ENCODE measurements at places on chromosomes 13 and 19.

- DNase-seq: no peak
These were observed 1.2 kb downstream of the C5AR1 start for GRCh38 chr19:47310819-47311218.

- peak; percentile 77 for DNase-seq
These were observed 87.2 kb downstream of the SLC7A1 start for GRCh38 chr13:29508130-29508875.

- DNase-seq: peak; percentile 28
These were observed 287.1 kb downstream of the ITGBL1 start for GRCh38 chr13:101739382-101740178.

GRCh38 chr19:5993648-5994358 is 15.9 kb upstream of the RANBP3 start:
- DNase-seq: no peak

- DNase-seq: no peak
These were observed 2.9 kb downstream of the KASH5 start for GRCh38 chr19:49390929-49391359.

DNA sequence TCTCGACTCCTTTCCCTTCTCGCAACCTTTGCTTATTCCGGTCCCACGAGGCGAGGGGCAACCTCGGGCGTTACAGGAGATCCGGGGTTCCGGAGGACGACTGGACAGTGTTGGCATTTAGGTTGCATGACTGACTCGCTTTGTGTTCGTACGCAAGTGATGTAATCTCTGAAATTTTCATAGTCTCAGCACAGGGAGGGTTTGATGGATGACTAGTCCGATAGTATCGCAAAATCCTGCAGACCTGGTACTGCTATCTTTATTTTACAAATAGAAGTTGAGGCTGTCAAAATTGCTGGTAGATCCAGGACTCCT is 342 bp downstream of the DDX49 start:
- DNase-seq: no peak

DNA sequence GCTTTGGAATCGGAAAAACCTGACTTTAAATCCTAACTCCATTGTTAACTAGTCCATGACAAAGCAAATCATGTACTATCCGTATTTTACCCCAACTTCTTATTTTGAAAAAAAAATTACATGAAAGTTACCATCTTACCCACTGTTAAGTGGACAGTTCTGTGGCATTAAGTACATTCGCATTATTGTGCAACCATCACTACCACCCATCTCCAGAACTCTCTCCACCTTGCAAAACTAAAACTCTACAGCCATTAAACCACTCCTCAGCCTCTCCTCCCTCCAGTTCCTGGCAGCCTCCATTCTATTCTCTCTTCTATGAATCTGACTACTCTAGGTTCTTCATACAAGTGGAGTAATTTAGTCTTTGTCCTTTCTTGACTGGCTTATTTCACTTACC is 176.5 kb downstream of the USP12 start:
- DNase-seq: no peak

GRCh38 chr19:46487802-46488445 is 7.7 kb downstream of the PNMA8B start:
- DNase-seq: peak; percentile 69

- no peak for DNase-seq
These were observed 19.9 kb downstream of the ZFP30 start for GRCh38 chr19:37635076-37636056.

DNA sequence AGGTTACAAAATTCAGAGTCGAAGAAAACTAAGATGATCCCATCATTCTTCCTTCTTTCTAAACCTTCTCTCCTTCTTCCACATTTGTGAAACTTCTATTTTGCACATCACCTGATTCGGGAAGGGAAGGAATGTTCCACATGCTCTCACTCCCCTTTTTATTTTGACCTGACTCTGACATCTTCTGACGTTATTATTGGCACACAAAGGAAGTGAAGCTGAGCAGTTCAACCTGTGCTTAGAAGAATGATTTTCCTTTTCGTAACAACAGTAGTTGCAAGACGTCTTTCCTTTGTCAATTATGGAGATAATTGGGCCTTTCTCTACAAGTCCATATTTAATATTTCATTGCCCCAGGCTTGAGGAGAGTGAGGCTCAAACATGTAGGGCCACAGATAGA is 18.0 kb downstream of the FAM124A start:
- no peak for DNase-seq

GRCh38 chr13:58655086-58655485 is 1023.5 kb downstream of the PCDH17 start:
- DNase-seq: no peak

GRCh38 chr19:20209051-20209450 is 42.0 kb downstream of the ZNF486 start:
- DNase-seq: no peak

- no peak for DNase-seq
These were observed at the start of gene C5AR2 for GRCh38 chr19:47331931-47332547. TSS of gene C5AR2 (plus strand) at chr19:47332175. CDS start at chr19:47340800, 8,625 bp downstream.

- peak; percentile 3 for DNase-seq
These were observed at the start of gene ERICH6B for GRCh38 chr13:45615501-45616101. TSS of gene ERICH6B (minus strand) at chr13:45615739. CDS start at chr13:45597005, 18,734 bp downstream.

DNA sequence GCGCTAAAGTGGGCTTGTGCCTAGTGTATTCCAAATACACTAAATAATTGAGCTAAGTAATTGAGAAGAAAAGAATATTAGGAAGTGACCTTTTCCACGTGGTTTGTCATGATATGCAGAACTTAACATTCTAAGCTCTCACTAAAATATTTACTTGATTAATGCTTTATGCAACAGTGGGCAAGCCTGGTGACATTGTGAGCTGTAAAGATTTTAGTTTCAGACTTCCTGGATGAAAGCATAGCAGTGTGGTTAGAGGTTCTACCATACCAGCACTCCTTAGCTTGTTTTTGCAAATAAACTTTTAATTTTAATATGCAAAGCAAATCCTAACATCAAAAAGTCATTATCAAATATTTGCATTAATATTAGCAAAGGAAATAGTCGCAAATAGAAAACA is 1065.1 kb upstream of the SPRY2 start:
- DNase-seq: no peak

GRCh38 chr19:35767288-35768081 is 7.9 kb upstream of the ARHGAP33 start:
- no peak for DNase-seq

DNA sequence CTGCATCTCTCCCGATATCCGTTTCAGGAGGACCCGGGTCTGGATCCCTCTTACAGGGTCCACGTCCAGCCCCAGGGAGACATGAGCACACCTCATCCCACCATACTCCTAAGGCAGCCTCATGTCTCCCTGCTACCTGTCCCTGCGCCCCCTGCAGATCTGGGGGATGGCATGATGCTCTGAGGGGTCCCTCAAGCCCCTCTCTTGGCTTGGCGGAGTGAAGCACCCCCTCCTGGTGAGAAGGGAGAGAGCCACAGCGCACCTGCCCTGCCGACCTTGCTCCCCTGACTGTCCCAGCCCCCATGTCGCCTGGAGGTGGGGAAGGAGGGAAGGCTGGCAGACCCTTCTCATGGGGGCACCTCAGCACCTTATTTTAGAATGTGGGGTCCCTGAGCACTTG is 21.5 kb upstream of the ARHGEF7 start:
- DNase-seq: no peak

- DNase-seq: no peak
These were observed 36.4 kb downstream of the RASA3 start for GRCh38 chr13:114096031-114096485.

DNA sequence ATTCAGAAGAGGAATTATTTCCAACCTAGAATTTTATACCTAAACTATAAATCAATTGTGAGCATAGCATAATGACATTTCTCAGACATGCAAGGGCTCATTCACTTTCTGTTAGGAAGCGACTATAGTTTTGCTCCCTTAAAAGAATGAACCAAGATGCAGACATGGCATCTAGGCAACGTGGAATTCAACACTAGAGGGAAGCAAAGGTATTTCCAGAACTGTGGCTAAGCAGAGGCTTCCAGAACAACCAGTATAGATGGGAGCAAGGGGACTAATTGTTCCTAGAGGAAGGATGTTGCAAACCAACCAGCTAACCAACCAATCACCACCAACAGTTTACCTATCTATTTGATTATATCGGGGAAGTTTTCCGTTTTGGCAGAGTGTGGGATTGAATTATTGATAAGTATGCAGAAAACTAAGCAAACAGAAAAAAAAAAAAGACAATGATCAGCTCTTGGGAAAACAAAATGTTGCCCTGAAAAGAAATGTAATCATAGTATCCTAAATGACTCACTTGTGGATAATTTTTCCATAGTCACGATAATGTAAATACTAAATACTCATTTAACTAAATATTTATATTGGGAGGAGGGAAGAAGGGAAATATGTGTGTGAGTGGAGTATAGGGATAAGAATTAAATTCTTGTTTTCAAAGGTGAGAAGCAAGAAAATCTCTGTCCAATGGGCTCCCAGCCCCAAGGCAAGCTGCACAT is 21.1 kb downstream of the ARL11 start:
- DNase-seq: no peak

DNA sequence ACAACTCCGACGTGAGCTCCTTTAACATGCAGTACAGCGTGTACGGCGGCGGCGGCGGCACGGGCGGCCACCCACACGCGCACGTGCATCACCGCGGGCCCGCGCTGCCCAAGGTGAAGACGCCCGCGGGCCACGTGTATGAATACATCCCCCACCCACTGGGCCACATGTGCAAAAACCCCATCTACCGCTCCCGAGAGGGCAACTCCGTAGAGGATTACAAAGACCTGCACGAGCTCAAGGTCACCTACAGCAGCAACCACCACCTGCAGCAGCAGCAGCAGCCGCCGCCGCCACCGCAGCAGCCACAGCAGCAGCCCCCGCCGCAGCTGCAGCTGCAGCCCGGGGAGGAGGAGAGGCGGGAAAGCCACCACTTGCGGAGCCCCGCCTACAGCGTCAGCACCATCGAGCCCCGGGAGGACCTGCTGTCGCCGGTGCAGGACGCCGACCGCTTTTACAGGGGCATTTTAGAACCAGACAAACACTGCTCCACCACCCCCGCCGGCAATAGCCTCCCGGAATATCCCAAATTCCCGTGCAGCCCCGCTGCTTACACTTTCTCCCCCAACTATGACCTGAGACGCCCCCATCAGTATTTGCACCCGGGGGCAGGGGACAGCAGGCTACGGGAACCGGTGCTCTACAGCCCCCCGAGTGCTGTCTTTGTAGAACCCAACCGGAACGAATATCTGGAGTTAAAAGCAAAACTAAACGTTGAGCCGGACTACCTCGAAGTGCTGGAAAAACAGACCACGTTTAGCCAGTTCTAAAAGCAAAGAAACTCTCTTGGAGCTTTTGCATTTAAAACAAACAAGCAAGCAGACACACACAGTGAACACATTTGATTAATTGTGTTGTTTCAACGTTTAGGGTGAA is 6.6 kb downstream of the SLITRK5 start:
- peak; percentile 11 for DNase-seq

GRCh38 chr19:49790866-49791265 is 22.2 kb downstream of the FUZ start:
- DNase-seq: no peak

- peak; percentile 10 for DNase-seq
These were observed 379.2 kb upstream of the MIR17HG start for GRCh38 chr13:90968166-90968904.

GRCh38 chr19:7961920-7962626 is 18.6 kb upstream of the TIMM44 start:
- no peak for DNase-seq

DNA sequence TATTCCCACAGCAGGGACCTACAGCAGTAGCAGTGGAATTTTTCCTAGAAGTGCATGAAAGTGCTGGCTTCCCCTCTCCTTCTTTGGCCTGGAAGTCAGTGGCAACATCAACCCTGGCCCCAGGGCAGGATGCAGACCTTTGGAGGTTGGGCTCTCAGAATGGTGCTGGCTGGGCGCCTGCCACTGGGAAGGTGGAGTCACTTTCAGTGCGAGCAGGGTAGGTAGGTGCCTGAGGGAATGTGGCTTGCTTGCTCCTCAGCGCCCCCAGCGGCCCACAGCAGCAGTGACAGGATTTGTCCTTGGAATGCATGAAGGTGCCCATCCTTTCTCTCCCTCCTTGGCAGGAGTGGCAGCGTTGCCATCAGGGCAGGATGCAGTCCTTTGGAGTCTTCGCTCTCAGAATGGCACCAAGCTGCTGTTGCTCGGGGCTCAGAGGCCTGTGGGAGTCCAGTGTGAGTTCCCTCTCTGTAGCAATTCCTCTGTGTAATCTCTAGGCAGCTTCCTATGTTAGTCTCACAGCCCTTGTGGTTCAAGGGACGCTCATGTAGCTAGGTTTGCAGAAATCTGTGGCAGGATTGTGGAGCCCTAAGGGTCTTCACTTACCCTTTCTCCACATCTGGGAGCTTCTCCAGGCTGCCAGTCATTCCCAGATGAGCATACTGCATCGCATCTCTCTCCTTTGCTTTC is 354.4 kb upstream of the DACH1 start:
- peak; percentile 5 for DNase-seq

DNA sequence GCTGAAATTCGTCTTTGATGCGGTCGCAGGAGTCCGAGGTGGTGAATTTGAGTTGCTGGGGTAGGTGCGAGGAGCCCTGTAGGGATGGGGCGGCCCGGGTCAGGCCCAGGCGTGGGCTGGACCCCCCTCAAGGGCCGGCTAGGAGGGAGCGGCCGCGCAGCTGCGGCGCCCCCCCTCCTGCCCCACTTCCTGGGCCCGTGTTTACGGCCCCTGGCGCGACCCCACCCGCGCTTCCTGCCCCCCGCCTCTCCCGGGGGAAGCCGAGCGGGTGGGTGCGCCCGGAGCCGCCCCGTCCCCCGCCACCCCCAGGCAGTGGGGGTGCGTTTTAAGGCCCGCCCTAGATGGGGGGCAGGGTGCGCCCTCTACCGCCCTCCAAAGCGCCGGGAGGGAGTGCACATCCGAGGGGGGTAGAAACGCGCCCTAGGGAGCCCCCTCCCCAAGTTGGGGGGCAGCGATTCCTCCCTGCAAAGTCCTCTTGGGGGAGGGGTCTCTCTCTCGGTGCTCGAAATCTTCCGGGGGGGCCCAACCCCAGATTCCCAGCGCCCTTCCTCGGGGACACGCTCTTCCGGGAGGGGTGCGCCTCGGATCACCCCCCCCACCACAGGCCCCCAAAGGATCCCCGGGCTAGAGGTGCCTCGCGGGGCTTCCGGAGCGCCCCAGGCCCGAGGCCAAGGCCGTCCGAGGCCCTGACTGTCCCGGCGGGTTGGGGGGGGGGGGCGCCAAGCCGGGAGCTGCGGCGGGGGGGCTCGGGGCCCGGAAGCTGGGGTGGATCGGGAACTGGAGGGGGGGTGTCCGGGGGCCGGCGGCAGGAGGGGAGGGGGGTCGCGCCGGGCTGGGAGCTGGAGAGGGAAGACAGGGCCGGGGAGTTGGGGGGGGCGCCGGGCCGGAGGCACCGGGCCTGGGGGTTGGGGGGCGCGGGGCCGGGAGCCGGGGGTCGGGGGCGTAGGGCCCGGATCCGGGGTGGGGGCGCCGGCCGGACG is 823 bp downstream of the TLE5 start:
- peak; percentile 68 for DNase-seq

DNA sequence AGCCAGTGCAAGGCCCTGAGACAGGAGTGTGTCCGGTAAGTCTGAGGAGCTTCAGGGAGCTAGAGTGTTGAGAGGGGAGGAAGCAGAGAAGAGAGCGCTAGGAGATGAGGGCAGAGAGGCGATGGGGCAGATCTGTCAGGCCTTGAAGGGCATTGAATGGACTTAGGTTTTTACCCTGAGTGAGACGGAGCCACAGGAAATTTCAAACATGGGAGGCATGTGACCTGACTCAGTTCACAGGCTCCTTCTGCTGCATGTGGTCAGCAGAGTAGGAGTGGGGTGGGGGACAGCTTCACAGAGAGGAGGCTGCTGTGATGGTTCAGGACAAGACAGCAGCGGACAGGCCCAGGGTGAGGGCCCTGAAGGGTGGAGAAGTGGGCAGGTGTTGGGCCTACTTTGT is 2.5 kb upstream of the FAM98C start:
- no peak for DNase-seq

GRCh38 chr13:22470075-22470474 is 710.7 kb upstream of the SGCG start:
- no peak for DNase-seq
